Activated CD4-positive, alpha-beta T cell treated with anti-CD3 and anti-CD28 coated beads, Interleukin-2, amount 50 U/mL, for 24 hours (primary cell): ENCODE measurements at places on chromosomes 1 and 21.

- no peak for DNase-seq
These were observed 19.6 kb upstream of the SLC26A9 start for GRCh38 chr1:205962821-205963221.

DNA sequence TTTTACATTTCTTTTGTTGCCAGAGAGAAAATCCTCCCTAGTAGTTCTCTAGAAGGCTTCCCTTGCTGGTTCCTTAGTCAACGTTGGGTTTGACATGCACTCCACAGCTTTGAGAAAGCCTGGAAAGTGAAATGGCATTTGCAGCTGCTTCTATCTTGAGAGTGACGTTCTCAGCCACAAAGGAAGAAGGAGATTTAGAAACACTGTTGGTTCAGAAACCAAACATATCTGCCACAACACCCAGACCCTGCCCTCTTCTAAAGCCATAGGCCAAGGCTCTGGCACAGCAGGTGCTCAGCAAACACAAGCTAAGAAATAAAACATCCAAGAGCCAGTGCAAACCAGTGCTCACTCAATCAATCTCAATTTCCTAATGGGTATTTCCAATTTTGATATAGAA is 121.4 kb downstream of the CCDC185 start:
- no peak for DNase-seq

GRCh38 chr1:235207209-235207565 is 46.1 kb upstream of the RBM34 start:
- DNase-seq: no peak

DNA sequence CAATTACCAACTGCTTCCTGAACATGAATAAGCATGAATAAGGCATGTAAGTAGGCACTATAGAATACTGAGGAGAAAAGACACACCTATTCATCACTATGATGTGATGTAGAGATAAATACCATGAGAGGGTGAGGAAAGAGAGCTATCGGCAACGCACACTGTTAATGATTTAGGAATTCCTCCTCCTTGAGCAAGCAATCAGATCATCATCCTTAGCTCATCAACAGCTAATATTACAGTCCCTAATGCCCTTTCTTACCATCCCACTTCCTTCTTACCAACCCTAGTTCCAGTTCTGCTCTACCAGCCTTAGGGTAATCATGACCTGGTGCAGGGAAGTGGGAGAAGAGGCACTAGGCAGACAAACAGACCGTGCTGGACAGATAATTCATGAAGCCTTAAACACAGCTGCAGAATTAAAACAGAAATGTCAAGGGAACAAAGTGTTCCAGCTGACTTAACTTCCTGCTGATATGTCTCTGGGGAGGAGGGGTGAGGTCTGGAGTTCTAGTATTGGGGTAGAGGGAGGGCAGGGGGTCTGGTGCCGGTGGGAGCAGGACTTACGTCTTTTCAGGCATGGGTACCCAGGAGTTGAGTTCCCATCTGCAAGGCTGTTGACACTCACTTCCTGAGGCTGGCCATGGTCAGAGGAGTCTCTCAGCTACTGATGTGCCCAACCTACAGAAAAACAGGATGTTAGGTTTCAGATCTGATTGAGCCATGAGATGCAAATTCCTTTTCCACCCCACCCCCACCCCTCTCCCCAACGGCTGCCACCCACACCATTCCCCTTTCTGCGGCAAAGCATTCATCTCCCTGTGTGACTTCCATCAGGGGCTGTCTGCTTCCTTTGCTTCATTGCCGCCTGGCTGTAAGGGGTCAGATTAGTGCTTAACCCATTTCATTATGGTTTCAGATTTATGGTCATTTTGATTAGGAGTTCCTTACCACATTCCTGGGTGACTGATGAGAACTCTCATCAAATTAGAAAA is 12.6 kb upstream of the RCSD1 start:
- DNase-seq: no peak

DNA sequence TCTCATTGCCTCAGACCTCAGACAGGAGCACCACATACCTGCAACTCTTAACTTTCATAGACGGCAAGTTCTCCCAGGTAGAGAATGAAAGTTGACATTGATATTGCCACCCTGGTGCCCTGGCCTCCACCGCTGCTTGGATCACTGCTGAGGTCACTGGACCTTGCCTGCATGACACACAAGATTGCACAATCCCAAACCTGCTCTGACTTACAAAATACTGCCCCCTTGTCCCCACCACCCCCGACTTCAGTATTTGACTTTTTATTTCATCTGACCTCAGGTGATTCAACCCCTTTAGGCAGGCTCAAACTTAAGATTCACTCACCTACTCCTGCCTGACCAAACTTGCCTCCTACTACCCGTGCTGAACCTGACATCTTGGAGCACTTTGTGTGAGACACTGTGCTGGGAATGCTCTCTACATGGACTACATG is 43.1 kb upstream of the S1PR1 start:
- DNase-seq: no peak
